ENCODE measurements at places on chromosomes 7 and 10. TPM values are rescaled to one million over a fixed set of nuclear protein-coding genes. Genes with fewer than 3 reads are reported as not detected.

NRAP gene
- total RNA-seq = not detected

PTF1A gene
- total RNA-seq = 0.79 TPM

GPR146 gene
- 0.33 TPM for total RNA-seq

SPDYE8 gene
- not detected for total RNA-seq

GNAI1 gene
- 12.8 TPM for total RNA-seq

PKD2L1 gene
- total RNA-seq = not detected

ABCC2 gene
- total RNA-seq = 3.9 TPM
